ENCODE measurements at places on chromosomes 6 and 20.

DNA sequence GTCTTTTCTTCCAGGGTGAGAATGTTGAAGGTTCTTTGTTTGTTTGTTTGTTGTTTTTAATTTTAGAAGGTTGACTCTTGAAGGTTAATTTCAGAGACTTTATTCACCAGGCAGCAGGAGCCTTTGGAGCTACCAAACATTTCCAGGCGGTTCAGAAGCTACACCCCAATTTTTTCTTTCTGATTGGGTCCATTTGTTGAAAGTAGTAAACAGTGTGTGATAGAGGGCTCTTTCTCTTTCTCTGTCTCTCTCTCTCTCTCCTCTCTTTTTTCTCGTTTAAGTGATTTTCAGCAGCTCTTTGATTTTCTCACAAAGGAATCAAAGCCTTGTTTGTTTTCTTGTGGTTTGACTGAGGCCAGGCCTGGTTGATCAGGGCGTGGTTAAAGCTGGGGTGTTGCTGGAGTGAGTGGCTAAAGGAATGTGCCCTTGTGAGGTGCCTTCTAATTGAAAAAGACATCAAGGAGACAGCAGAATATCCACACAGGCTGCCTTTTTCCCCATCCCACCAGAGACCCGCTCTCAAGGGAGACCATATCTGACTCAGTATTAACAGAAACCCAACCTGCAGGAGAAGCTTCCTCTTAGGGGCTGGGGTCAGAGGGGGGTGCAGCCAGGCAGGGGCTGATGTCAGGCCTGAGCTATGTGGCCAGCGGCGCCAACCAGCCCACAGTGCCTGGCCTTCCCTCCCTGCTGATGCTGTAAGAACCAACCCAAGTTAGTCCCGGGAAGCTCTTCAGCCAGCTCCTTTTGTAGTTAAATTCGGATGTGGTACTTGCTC lies 40.4 kb upstream of the NAA20 start:
- DNase-seq: no peak

DNA sequence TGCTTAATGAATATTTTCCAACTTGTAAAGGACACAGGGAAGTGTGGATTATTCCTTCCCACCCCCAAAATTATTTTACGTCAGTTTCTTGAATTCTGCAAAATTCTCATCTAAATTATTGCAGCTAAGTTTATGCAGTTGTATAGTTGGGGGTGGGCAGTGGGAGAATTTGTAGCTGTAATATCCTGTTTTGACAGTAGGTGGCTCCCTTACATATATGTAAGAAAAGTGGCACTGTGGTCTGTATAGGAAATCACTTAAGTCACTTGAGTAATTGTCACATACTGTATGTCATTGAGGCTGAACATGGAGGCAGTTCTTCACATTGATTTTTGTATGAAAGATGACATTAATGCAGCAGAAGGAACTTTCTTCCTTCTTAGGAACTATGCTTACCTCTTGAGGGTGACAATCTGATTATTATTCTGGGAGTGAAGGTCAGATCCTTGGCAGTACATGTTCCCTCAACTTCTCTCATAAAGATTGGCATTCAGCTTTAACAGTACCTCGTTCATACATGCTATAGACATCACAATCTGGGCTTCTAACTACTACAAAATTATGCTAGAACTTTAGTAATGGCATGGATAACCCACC lies 14.6 kb upstream of the CFAP206 start:
- DNase-seq: peak; percentile 10

DNA sequence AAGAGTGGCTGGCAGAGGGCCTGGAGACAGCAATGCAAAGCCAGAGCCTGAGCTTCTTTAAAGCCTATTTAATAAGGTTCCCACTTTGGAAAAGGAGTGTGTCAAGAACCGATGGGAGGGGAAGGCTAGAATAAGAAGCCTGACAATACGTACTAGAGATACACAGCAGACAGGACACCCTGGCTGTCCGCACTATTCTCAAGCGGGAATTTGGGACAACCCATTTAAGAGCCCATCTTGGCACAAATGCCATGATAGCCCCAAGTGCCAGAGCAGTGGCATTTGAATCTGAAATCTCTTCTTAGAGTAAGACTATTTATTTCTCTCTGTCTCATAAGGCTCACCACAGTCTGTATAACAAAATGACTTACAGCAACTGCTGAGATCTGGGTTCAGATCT lies 3.1 kb downstream of the GMDS start:
- no peak for DNase-seq

DNA sequence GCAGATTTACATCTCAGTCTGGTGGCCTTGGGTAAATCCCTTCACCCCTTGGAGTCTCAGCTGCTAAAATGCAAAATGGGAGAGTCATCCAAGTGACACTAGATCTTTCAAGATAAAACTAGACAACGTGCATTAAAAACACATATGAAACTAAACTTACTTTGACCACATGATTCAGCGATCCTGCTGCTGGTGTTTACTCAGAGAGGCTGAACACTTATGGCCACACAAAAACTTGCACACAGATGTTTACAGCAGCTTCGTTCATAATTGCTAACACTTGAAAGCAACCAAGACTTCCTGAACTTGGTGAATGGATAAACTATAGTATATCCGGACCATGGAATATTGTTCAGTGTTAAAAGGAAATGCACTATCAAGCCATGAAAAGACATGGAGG lies 55.3 kb upstream of the GPR6 start:
- DNase-seq: no peak

DNA sequence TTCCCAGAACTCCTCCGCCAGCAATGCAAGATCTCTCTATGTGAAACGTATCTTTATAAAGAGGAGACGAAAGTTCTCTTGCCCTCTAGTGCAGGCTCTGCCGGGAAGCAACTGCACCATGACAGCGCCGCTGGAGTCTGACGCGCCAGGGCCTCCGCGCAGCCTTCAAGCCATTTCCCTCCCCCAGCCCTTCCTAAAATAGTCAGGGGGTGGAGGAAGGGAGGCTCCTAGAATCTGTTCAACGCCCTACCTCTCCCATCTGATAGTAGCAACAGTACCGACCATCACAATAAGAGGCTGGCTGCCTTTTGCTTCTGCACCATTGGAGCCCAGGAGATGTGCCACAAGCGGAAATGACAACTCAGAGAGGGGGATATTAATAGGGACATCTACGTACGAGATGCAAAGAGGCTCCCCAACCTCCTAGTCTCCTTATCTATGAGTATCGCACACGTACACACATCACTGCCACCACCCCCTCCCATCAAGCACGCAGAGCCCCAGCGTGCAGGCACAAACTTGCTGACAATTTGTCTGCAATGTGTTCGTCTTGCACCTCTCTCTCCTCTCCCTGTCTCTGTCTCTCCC lies 1.0 kb downstream of the SYNE1 start:
- DNase-seq: no peak

DNA sequence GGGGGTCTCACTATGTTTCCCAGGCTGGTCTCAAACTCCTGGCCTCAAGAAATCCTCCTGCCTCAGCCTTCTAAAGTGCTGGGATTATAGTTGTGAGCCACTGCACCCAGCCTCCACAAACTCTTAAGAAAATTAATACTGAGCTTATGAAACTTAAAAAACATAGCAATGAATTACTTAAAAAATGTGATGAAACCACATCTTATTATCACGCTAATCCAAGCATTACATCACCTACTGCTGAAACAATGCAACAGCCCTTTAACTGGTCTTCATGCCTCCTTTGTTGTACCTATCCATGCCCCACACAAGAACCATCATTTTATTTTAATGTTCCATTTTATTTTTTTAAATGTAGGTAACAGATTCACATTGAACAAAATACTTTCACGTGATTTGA lies 24.9 kb downstream of the SESN1 start:
- DNase-seq: no peak

DNA sequence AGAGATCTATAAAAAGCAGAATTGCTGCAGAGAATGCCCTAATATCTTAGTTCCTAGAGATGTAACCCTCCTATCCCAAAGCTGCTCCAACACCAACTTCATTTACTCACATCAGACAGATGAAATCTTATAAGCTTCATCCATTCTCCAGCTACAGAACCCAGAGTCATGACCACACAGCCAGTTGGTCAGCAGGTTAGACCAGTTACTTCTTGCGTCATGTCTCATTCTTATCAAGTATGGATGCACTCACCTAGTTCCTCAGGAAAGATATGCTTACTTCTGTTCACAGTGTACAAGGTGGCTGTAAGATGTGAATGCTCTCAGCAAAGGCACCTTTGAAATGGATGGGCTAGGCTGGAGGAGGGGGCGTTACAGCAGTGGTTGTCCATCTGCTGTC lies 47.9 kb upstream of the ISM1 start:
- no peak for DNase-seq

DNA sequence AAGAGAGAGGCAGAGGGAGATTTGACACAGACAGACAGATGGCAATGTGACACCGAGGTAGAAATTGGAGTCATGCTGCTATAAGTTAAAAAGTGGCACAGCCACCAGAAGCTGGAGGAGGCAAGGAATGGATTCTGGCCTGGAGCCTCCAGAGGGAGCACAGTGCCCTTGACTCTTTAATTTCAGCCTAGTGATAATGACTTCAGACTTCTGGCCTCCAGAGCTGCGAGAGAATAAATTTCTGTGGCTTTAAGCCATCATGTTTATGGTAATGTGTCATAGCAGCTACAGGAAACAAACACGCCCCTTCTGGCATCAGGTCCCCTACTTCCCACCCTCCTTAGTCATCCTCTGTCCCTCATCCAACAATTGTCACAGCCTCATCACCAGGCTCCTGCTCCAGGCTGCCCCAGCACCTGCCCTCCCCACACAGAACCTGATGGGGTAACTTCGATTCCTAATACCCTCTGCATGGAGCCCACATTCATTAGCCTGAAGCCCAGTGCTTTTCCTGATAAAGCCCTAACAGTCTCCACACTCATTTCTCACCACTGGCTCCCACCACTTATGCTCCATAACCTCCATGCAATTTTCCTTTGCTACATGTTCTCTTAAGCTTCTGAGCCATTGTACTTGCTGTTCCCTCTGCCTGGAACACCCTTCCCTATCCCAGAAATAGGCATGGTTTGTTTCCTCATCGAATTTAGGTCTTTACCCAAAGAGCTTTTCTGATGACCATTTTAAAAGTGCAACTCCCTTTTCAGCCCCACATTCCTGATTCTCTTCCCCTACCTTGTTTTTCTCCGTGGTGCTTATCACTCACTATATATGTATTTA lies 69.7 kb upstream of the TOX2 start:
- DNase-seq: no peak

DNA sequence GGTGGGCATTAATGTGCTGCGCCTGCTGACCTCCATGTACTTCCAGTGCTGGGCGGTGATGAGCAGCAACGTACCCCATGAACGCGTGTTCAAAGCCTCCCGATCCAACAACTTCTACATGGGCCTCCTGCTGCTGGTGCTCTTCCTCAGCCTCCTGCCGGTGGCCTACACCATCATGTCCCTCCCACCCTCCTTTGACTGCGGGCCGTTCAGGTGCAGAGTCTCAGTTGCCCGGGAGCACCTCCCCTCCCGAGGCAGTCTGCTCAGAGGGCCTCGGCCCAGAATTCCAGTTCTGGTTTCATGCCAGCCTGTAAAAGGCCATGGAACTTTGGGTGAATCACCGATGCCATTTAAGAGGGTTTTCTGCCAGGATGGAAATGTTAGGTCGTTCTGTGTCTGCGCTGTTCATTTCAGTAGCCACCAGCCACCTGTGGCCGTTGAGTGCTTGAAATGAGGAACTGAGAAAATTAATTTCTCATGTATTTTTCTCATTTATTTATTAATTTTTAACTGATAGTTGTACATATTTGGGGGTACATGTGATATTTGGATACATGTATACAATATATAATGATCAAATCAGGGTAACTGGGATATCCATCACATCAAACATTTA lies 35.2 kb upstream of the NOP56 start:
- no peak for DNase-seq

DNA sequence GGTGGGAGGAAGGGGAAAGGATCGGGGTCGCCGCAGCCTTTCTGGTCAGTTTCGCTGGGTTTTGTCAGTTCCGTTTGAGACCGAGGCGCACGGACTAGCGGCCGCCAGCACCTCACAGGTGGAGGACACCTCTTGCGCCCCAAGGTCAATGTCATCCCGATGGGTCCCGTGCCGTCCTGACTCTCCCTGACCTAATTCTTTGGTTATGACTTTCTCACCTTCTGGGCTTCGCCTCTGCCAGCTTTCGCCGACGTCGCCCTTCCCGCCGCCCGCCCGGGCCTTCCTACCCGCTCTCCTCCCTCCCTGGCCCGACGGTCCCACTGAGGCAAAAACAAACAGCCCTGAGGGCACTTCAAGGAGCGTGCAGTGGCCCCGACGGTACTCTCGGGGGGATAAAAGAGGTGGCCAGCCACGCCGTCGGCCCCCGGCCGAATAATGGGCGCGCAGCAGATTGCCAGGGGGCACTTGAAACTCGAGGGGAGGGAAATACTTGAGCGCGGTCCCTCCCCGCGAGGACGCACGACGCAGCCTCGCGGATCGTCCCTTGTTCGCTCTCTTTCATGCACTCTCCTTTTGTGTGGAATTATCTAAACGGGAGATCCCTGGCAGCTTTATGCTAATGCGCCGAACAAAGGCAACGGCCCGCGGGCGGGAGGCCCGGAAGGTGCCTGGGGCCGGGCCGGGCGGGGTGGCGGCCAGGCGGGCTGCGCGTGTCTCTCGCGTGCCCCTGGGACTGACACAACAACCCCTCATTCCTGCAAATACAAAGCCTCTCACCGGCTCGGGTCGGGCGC lies 3.9 kb upstream of the INSM1 start:
- DNase-seq: no peak

DNA sequence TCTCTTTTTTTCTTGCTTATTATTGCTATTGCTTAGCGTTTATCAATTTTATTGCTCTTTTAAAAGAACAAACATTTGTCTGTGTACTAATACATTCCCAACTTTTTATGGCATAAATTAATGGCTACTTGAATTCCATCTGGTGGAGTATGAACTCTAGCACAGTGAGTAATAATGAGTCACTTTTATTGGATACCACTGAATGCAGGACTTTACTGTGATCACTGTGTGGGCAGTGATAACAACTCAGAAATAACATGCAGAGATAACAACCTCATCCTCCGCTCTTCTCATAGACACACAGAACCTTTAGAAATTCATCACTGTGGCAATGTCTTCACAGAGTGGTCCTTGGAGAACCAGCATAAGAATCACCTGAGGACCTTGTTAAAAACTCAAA lies 174.9 kb upstream of the PRND start:
- DNase-seq: no peak

GRCh38 chr20:36726168-36726567 lies 19.7 kb downstream of the NDRG3 start:
- DNase-seq: no peak

DNA sequence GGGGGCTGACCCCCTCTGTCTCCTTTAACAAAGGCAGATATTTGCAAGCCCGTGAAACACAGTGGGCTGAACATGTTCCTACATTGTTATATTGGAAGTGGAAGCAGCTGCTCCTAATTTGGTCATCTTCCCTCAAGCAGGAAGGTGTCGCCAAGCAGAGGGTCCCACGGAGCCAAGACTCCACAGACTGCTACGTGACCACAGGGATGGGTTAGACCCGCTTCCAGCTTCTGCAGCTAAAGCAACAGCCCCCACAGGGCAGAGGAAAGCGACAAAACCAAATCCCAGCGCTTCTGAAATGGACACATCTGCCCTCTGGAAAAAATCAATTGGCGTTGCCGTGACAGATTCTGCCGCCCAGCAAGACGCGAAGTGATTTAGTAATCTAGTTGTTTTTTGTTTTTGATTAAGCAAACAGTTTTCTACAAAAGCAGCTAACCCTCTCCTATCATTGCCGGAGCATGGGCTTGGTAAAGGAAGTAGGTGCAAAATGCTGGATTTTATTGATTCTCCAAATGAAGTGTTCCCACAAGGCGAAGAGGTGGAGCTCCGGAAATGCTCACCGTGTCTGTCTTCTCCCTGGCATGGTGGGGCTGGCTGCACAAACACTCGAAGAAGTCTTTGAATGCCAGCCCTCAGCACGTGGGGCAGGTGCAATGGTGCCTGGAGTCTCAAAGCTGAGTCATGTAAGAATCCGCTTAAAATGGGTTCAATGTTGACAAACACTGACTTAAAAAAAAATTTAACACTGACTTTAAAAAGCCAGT lies 79.4 kb upstream of the FRMD1 start:
- no peak for DNase-seq
